ENCODE measurements at places on chromosomes 2 and 18.

- DNase-seq = no peak
These were observed 185.5 kb downstream of the NOL4 start for GRCh38 chr18:34039201-34039600.

GRCh38 chr2:205682239-205682970 is at the start of gene NRP2:
Gene NRP2, plus strand, starts transcription at chr2:205682501. Its CDS starts 790 bp downstream, at chr2:205683291.
- peak; percentile 26 for DNase-seq

DNA sequence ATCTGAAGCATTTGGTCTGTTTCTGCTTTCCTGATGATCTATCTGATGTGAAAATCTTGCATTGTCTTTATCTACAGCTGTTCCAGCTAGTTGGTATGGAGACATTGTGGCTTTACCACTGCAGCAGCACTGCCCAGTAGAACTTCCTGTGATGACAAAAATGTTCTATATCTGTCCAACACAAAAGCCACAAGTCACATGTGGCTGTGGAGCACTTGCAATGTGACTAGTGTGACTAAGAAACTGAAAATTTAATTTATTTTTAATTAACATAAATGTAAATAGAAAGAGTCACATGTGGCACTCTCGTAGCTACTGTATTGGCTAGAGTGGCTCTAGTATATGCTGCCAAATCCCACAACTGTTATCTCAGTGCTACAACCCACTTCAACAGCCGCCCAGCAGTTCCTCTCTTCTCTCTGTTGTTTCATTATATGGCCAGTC is 425.7 kb downstream of the SETBP1 start:
- DNase-seq = no peak

DNA sequence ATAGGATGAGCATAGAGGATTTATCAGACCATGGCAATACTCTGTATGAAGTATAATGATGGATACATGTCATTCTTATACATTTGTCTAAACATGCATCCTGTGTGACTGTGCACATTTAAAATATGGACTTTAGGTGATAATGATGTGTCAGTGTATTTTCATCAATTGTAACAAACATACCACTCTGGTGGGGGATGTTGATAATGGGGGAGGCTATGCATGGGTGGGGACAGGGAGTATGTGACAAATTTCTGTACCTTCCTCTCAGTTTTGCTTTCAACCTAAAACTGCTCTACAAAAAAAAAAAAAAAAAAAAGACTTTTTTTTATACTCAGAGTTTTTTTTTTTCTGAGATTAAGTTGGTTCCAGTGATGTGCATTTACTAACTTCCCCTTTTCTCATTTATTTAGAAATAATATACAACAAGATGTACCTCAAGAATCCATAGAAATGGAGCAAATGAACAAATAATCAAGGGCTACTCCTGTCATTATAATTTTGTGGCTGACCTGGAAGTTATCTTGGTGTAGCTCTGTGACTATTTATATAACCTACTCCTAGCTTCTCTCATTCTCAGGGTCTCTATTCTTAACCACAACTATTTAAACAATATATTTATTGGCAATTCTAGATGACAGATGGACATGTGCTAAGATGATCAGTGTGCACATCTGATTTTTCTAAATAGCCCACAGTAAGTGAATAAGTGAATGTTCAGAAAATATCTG is 108.9 kb upstream of the ITGA4 start:
- no peak for DNase-seq

DNA sequence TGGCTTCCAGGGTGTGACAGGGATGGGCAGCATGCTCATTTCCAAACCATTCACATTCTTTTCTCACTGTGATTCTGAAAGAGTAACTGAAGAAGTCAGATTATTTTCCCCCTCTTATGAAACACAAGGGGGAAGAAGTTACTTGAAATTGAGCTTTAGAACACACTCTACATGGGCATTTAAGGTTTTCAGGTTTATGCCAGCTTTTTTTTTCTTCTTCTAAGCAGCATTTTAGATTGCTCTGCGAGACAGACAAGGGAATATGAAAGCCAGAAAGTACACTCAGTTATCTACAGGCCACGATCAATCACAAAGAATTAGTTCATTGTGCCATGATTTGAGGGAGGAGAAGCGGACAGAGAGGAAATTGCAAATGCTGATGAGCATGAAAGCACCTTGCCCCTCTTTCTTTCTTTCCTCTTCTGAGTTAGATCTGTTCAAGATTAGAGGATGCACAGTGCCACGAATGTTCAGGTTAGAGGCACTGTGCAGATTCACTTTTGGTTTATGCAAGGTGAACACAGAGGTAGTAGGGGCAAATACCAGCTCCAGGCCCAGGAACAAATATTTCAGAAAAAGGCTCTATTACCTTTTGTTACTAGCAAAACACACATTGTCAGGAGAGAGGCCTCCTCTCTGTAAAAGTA is 49.2 kb downstream of the CXCR4 start:
- no peak for DNase-seq

- DNase-seq = no peak
These were observed 13.9 kb upstream of the MBD2 start for GRCh38 chr18:54238173-54238936.

- no peak for DNase-seq
These were observed 4.4 kb upstream of the CACNB4 start for GRCh38 chr2:152103271-152103670.

DNA sequence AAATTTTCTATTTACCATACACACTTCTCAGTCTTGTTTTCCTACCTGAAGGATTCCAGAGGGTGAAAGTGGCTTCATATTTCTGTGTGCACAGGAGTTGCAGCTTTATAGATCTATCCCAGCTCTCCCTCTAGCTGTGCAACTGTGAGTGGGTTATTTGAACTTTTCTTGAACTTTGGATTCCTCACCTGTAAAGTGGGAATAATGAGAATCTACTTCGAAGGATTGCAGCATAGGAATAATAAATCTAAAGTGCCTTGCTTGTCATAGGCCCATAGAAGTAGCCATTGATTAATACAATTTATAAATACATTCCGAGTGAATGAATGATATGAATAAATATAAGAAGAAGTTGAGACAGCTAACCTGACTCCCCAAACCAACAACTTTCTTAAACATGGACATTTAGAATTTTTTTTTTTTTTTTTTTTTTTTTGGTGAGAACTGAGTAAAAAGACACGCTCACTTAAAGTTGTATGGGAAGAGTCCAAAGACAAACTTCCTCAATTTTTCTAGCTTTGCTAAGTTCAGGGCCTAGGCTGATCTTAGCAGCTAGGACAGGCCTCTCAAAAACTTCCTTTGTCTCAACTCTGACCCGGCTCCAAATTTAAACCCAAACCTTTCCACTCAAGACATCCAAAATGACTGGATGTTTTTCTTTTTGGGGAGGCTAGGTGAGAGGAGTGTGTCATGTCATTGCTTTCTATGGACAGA is 203.3 kb upstream of the FBXO11 start:
- no peak for DNase-seq

DNA sequence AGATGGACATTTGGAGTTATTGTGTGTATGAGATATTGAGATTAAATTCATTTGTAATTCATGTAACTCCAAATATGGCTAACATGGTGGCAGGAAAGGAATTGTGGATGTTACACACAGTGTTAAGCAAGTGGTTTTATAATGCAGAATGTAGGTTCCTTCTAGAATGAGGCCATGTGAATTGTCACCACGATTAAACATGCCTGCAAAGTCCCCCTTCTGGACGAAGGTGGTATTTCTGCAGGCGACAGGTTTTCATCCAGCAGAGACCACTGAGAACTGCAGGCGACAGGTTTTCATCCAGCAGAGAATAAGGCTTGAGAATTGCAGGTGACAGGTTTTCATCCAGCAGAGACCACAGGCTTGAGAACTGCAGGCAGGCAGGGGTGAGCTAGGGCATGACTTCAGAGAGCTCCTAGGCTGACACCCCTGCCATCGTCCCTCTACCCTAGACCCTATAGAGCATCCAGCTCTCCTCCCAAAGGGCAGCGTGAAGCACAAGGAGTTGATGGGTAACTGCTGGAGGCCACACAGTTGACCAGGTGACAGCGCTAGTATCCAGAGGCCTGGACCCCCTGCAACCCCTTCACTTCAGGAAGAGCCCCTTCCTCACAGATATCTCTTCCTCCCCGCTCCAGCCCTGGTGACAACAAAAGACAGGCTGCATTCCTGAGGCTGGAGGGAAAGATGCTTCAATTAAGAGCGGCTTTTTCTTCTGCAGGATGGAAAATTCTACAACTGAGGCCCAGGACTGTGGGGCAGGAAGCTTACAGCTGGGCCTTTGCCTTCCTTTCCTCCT is 175.8 kb downstream of the LOXHD1 start:
- DNase-seq = peak; percentile 54

- no peak for DNase-seq
These were observed 2109.9 kb upstream of the PIK3C3 start for GRCh38 chr18:39845106-39845505.

DNA sequence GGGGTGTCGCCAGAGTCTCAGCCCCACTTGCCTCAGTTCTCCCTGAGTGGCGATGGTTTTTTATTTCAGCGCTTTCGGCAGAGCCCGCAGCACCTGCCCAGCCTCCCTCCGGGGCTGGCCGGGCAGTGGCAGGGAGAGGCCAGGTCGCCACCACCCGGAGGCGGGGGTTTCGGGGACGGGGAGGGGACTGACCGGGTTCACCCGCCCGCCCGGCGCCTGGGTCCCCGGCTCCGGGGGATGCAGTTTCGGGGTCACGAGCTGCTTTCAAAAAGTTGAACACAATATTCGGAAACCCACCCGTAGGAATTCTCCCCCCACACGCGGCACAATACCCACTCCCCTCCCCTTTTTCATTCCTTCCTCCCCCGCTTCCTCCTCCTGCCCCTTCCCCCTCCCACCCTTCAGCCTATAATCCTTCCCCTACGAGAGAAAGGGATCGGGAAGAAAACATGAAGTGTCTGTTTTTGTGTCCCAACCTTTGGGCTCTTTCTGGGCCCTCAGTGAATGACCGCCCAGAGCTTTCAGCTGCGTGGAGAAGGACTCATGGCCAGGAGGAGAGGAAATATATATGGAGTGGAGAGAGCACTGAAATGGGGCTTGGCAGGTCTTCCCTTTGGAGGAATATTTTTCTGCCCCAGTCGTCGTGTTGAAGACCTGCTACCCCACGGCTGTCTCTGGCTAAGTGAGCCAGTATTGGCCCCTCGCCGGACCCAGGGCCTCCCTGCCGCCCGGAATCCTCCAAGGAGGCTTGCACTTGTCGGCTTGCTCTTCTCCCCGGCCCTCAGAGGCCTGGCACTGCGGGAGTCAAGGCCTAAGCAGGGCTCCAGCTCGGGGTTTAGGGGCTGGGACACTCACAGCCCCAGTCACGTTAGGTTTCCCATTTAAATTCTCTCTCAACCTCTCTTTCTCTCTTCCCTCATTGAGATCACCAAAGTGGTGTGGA is 2.1 kb upstream of the SIX3 start:
- DNase-seq = no peak

DNA sequence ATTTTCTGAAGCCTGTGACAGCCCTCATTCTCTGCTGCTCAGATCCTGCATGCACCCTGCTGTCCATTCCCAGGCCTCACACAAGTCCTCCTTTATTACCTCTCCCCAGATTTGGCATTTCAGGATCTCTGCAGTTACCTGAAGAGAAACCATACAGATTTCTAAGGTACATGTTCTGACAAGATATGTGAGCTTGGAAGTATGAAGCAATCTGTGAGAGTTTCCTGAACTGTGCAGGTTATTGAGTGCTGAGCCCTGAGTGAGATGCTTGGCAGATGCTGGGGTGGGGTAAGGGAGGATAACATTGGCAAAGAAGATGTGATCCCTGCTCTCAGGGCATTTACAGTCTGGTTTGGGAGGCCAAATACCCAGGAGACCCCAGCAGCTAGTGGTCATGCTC is 122.1 kb upstream of the STPG4 start:
- no peak for DNase-seq

DNA sequence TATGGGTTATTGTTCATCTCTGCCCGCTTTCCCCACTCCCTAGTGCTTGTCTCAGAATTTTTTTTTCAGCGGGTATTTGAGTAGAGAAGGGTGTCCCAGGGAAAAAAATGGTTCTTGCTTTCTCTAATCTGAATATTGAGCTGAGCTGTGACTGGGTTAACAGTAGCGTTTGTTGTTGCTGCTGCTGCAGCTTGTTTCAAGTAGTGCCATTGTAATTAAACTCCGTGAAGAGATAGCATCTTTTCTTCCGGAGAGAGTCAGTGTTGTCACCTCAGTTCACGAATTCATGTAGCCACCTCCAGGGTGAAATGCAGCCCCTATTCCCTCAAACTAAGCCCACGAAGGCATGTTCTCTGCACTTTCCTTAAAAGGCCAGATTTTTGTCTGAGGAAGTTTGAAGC is 1.5 kb upstream of the AAK1 start:
- DNase-seq = no peak

GRCh38 chr2:20177556-20178248 is 47.2 kb downstream of the SDC1 start:
- no peak for DNase-seq

DNA sequence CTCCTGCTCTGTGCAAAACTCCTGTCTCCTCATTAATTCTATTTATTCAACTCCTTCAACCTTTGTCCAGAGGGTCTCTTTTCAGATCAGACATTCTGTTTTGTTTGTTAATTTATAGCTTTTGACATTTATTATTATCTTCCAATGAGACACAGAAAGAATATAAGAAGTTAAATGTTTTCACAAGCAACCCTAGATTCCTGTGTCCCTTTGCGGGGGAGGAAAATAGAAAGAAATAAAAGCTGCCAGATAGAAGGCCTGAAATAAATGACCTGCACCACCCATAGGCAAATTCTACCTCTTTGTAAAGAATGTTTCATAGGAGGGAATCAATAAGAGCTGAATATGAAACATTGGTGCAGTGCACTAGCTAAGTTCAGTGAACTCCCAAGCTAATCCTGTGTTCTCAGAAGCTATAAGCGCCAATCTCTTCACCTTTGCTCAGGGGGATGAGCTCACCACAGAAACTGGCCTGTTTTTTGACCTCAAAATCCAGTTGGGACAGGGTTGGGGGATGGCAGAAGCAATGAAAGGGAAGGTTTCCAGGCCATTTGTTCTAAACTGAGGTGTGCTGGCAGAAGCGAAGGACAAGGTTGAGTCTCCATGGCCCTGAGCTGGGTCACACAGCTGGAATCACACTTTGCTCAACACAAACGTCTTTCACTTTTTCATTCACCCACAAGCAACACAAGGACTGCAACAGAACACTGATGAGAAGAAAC is 258.6 kb downstream of the NRXN1 start:
- DNase-seq = no peak

DNA sequence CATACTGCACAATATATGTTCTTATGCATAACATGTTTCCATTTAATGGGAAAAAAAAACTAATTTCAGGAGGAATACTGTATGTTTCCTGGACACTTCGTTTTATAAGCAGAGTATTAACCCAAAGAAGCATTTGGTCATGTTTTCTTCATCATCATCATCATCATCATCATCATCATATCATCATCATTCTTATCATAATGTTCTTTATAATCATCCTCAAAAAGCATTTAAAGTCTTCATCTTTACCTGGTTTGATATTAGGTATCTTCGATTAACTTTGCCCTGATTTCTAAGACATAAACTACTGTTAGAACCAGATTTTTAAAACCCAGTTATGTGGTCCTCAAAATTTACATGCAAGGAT is 47.9 kb downstream of the ZEB2 start:
- no peak for DNase-seq

DNA sequence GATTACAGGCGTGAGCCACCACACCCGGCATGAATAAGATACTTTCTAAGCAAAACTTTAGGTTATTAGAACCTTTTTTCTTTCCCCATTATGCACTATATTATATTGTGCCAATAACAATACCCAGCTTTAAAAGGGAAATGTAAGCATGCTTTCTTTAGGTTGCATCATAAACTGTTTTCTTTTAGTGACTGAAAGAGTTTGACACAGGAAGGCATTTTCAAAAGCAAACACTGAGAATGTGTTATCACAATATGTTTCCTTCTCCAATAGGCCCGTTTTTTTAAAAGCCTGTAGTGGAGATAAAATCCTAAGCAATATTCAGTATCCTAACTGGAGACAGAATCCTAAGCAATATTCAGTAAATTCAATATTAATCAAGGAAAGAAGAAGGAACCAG is 16.7 kb upstream of the EPB41L5 start:
- no peak for DNase-seq

All from activated CD8-positive, alpha-beta memory T cell treated with anti-CD3 and anti-CD28 coated beads, Interleukin-2, amount 50 U/mL, for 4 hours (primary cell).